ENCODE measurements at places on chromosomes 12 and 14. TPM values are rescaled to one million over a fixed set of nuclear protein-coding genes. Genes with fewer than 3 reads are reported as not detected.
A peak's percentile ranks its signal among the peaks of the same experiment; 100 is the strongest.

Gene TOX4
- polyA plus RNA-seq = 63.6 TPM

Gene CCDC197
- not detected for polyA plus RNA-seq

Gene OAS2
- 6.0 TPM for polyA plus RNA-seq

Gene JPH4
- 9.1 TPM for polyA plus RNA-seq

Gene COQ10A
- 19.6 TPM for polyA plus RNA-seq

Gene MIP
- polyA plus RNA-seq = not detected

Gene AKAP3
- polyA plus RNA-seq = 3.8 TPM

DNA sequence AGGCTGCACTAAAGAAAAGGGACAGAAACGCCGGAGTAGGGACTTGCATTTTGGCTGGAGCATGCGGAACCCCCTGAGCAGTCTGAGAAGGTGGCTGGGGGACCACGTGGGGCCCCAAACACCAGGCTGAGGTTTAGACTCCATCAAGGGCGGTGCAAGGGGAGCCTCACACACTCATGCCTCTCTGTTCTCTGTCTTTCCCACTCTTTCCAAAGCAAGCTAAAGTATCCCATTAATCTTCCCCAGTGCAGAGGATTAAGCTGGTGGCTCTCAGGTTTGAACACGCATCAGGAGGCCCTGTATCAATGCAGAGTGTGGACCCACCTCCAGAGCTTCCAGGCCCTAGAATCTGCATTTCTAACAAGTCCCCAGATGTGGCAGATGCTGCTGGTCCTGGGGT lies 13.5 kb downstream of the CCDC197 start:
- no peak for DNase-seq

- no peak for DNase-seq
These were observed 555.2 kb downstream of the DIO2 start for GRCh38 chr14:79656056-79656455.

DNA sequence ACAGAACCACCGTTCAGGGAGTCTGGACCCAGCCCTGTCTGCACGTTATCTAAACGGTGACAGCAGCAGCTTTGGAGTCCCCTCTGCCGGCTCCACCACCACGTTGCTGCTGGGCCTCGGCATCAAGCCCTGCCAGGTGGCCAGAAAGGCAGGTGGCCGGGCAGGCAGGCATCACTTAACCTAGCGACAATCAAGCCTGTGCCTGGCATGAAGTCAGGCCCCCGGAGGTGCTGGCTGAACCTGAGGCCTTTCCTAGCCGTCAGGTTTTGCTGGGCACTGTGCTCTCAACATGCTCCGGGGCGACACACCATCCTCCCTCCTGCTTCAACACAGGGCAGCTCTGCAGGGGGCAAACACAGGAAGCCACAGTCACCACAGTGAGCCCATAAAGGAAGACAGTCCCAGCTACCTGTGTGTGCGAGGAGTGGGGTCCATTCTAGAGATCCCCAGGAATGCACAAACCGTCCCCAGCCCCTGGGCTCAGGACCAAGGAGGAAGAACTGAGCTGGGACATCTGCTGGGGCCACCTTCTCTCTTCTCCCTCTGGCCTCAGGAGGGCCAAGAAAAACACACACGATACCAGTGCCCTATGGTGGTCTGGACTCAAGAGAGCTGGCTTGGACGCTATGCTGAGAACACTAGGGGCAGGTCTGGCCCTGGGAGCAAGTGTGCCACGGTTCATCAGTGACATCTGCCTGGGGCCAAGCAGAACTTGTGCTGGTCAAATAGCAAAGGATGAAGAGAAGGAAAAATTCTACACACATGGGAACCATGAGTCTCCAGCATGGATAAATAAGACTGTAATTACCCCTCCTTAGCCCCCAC lies 44.7 kb downstream of the CCDC88C start:
- no peak for DNase-seq

- DNase-seq = no peak
These were observed 68.1 kb downstream of the ANO4 start for GRCh38 chr12:100862676-100863075.

- no peak for DNase-seq
These were observed 543.6 kb downstream of the FOXG1 start for GRCh38 chr14:29310210-29310609.

DNA sequence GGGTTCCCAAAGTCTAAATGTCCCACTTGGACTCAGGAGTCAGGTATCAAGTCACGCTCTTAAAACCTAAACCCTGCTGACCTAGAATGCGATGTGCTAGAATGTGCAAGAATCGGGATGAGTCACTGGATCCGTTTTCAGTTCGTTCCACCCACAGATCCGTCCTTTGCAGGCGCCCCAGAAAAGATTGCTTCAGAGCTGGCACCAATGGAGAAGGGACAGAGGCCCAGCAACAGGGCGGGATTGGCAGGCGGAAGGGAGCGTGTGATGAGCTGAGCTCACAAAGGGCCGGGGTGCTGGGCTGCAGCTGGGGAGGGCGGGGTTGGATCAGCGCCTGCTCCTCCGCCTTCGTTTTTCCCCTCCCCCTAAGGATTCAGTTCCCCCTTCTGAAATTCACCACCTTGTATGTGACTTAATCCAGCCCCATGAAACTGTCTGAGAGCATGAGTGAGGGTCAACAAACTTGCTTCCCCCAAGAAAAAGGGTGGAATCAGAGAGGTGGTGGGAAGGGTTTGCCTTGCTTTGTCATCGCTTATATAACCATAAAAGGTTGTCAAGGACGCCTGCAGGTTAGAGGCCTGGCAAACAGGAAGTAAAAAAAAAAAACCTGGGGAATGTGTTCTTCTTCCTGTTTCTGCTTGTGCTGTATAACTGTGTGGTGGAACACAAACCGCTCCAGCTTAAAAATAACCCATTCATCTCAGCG lies 2.8 kb upstream of the UBC start:
- DNase-seq = peak; percentile 99

GRCh38 chr12:16074894-16075293 lies 163.8 kb downstream of the DERA start:
- no peak for DNase-seq

DNA sequence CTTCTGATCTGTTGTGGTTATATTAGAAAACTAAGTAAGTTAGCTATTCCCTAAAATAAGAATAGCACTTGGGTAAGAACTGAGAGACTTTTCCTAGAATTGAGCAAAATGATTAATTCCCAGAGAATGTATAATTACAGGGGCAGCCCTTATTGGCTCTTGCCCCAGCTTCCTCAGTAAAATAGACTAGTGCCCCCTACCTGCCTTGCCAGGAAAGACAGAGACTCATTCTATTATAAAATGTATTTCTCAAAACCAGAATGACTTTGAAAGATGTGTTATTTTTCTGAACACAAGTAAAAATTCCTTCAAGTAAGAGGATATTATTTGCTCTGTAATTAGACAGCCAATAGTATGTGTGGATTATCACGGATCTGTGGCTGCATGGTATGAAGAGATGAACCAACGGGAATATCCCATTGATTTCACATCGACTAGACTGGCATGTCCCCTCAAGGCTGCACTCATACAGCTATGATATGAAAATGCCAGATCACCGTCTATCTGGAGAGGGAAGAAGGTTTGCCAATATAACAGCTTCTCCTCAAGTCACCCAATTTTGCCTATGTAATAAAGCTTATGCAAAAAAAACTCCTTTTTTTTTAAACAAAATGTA lies 7.4 kb upstream of the GLRX5 start:
- peak; percentile 31 for DNase-seq

DNA sequence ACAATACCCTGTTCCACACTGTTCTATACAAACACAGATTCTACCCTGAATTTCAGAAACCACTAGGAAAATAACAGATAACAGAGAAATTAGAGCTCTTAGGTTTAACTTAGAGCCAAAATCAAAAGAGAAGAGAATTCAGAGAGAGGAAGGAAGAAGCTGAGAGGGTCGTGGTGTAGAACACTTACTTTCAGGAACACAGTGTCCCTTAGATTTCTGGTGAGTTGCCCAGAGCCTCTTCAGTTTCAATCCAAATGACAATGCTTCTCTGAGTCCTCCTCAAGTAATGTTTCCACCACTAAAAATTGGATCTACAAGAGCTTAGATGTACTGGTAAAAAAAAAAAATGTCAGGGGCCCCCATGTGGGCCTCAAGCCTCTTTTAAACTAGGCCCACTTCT lies 2.6 kb downstream of the YAF2 start:
- no peak for DNase-seq

GRCh38 chr12:212415-212714 lies 1.6 kb downstream of the SLC6A12 start:
- DNase-seq = no peak

DNA sequence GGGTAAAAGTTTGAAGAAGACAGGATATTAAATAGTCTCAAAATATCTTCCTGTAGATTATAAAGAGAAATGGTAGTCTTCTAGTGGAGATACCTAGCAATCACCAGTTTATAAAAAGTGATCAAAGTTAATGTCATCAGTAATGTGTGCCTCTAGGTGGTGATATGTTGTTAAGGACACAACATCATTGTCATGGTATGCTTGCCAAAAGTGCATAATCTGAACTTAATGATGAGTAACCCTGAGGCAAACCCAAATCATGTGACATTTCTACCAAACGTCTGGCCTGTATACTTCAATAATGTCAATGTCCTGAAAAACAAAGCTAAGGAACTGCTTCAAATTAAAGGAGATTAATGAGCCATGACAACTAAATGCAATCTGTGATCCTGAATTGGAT lies 214.7 kb downstream of the PHLDA1 start:
- no peak for DNase-seq

GRCh38 chr12:19431407-19432308 lies 7.6 kb upstream of the AEBP2 start:
- no peak for DNase-seq

DNA sequence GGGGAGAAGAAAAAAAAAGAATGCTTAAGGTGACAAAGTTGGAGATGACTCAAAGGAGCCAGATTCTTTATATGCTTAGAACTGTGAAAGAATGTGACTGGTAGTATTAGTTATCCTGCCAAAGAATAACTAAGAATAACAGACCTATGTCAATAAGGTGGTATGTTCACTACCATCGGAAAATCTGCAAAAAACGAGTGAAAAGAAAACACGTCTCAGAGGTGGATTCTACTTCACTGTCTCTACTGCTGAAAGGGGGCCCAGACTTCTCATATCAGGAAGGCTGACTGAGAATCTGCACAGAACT lies 64.7 kb downstream of the IPO8 start:
- DNase-seq = no peak

- DNase-seq = no peak
These were observed 36.2 kb downstream of the GRIN2B start for GRCh38 chr12:13945236-13945635.

DNA sequence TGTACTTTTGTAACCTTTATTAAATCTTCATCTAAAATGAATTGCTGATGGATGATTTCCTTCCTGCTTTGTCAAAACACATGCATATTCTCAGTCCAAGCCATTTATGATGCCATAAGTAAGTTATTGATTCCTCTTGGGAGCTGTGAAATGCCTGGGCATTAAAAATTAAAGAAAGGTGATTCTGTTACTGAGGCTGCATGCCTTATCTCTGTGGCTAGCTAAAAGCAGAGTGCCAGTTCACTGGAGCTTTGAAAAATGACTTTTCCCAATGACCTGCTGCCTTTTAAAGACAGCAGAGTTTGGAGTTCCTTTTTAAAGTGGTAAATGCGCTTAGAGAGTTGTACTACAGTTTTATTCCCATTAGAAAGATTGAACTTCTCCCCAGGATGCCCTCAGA lies 152.1 kb downstream of the TMTC2 start:
- DNase-seq = no peak

DNA sequence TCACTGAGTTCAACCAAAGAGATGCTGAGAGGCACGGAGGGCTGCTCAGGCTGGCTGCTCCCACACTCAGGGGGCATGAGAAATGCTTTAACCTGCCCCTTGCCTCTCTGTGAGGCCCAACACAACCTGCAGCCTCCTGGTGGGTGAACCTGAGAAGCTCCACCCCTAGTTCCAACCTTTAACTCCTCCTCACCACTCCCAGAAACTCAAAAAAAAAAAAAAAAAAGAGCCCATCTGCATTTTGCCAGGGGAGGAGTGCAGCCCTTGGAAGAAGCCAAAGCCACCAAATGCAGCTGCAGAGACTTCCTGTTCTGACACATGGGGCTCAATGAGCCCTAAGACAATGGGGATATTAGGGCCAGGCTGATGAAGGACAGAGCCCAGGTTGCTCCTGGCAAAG lies 8.9 kb downstream of the KRT4 start:
- no peak for DNase-seq

All from renal pelvis (tissue), 12 donors.